ENCODE measurements at places on chromosomes 6 and 20. TPM values are rescaled to one million over a fixed set of nuclear protein-coding genes. Genes with fewer than 3 reads are reported as not detected.

The OOEP gene
- not detected for total RNA-seq

The SYCP2 gene
- total RNA-seq, result 0.88 TPM

The OLIG3 gene
- total RNA-seq, result not detected

The FOXC1 gene
- total RNA-seq, result 0.45 TPM

DNA sequence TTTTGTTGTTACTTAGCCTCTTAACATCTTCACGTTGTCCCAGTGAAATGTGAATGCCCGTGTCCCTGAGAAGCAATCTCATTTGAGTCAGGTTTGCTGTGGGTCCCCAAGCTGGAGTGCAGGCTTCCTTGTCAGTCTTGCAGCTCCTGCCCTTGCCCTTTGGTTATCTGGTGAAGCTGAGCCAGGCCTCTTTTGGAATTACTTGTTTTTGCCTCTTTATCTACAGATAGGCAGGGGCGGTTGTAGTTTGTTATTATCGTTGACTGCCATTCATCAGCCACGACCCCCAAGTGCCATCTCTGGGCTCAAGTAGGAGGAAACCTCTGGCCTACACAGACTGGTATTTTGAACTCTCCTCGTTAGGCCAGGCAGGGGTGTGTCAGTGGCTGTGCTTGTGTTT lies 2.2 kb downstream of the TMEM14C start:
- DNase-seq, result no peak

DNA sequence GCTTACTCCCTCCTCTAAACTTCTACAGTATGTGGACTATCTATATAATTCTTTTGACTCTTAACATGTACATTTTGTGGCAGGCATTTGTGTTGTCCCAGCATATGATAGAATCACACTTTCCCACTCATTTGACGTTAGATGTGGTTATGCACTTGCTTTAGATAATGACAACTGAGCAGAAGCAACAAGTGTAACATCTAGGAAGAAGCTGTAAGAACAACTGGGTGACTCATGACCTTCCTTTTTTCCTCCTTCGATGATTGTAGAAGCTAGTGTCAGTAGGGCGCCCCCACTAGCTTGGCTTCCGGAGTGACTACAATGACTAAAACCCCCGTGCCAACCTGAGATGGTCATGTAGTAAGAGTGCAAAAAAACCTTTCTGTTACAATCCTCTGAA lies 74.6 kb upstream of the CEP85L start:
- DNase-seq, result no peak

Data from neural progenitor cell (in vitro differentiated cells).